ENCODE measurements at places on chromosomes 5 and 9.

DNA sequence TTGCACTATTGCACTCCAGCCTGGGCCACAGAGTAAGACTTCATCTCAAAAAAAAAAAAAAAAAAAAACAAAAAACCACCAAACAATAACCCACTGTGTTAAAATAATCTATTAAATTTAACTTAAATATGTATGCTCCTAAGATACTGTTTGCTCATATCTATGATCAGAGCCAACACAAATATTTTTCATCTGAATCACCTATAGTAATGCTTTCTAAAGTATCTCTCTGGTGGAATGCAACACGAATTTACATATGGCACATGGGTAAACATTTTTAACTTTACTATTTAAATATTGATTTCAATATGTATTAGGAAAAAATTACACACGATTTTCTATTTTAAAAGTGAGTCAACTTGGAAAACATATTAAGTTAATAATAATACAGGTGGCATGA is 196.4 kb downstream of the RFX3 start:
- no peak for DNase-seq

DNA sequence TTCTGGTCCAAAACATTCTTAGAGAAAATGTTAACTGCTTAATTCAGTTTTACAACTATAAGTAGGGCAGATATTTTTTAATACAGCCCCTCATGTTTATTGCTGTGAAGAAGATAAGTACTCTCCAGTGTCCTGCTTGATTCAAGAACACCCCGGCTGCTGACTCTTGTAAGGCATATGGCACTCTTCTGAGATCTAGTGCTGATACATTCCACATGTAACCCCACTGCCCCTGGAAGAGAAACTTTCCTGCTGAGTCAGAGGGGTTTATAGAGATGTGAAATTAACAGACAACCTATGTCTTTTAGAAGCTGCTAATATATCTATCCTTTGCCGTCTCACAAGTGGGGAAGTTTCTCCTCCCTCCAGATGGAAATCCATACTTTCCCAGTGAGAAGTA is 1.0 kb upstream of the MINAR2 start:
- DNase-seq, result no peak

DNA sequence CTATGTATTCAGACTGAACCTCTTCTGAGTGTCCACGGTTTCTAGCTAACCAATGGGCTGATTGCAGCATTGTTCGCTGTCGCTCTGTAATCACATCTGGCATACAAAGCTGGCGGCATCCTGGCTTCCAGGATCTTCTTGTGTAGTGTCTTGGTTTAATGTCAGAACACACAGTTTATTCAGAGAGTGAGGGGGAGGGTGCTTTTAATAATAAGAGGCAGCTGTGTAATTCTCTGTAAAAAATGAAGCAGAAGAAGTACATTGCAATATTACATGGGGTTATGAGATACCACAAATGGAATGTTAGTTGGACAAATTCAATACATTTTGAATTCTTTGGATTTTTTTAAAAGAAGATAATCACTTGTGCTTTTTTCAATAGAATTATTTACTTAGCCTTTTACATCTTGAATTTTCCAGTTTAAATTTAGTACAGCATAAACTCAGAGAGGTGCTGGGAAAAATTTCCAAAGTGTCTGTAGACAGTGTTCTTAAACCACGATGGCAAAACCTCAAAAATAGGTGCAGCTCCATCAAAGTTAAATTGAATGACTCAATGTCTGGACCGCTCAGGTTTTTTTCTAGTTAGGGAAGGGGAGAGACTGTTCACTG is 206.0 kb downstream of the PCSK1 start:
- no peak for DNase-seq

GRCh38 chr5:135482381-135482933 is 30.3 kb upstream of the TIFAB start:
- DNase-seq, result no peak

GRCh38 chr9:82109626-82110025 is 121.1 kb downstream of the SPATA31D1 start:
- DNase-seq, result no peak

DNA sequence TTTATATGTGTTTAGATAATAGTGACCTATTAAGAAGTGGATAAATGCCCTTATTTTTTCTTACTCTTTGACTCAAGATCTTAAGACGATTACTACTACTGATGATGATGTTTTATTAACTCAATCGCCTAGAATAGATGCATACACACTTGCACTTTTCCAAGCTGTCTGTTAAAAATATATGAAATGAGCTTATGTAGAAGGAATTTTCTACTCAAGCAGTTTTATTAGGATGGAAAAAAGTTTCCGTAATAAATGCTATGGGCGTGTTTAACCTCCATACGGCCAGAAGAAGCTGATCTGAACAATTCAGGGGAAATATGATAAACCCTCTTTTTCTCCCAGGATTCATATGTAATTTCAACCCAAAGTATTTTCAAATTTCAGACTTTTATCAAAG is 455.7 kb upstream of the MPDZ start:
- DNase-seq, result no peak

GRCh38 chr5:177509381-177509951 is at the start of gene DOK3:
DOK3 (minus strand) TSS chr5:177509826; CDS start chr5:177509540, 286 bp downstream.
- DNase-seq, result no peak

DNA sequence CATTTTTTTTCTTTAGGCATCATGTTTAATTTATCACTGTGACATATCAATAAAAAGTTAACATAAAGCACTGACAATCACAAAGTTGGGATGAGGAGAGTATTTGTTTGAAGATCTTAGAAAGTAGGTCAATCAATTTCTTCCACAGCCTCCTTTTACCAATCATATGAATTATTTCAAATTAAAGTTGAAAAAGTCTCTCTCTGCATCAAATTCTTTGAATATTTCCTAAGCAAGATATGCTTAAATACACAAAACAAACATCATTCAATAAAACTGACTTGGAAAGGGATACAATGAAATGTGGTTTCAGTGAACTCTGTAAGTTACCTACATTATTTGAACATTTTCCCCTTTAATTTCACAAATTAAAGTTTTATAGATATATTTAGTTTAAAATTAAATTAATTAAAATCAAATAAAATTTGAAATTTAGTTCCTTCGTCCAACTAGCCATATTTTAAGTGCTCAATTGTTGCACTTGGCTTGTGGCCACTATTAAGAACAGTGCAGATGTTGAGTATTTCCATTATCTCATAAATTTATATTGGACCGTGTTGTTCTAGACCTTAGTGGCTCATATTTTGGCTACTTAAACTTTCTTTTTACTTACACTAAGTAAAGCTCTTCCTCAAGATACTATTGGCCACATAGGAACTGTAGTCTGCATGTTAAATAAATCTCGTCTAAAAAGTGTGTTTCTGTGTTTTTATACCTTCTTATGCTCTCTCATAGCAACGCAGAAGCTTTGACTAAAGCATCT is 949.7 kb upstream of the NUDT12 start:
- no peak for DNase-seq
